ENCODE measurements at places on chromosomes 4 and X.
A peak's percentile ranks its signal among the peaks of the same experiment; 100 is the strongest.

DNA sequence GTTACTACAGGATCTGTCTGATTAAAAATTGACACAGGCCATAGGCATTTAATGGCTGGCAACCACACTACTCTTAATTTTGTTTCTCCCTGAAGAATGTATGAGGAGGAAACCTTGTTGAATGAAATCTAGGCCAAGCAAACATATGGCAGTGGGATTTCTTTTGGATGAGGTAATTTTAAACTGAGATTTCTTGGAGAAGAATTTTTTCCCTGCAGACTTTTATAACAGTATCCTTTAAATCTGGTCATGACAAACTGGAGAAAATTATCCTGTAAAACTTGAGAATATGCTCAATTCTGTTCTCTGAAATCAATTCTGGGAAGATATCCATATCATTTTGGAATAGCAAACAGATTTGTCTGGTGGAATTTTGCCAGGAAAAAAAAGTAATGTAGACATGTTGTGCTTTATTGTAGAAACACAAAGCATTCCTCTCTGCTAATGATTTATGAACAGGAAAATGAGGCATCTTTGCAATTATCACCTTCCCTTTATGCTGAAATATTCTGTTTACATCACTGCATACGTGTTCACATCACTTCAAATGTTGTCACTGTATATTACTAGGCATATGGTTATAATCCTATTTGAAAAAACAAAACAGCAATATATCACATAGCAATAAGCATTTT lies 108.3 kb upstream of the ARSJ start:
- DNase-seq, result no peak

- no peak for DNase-seq
Measured at GRCh38 chr4:84597450-84597849, 14.5 kb downstream of the CDS1 start.

DNA sequence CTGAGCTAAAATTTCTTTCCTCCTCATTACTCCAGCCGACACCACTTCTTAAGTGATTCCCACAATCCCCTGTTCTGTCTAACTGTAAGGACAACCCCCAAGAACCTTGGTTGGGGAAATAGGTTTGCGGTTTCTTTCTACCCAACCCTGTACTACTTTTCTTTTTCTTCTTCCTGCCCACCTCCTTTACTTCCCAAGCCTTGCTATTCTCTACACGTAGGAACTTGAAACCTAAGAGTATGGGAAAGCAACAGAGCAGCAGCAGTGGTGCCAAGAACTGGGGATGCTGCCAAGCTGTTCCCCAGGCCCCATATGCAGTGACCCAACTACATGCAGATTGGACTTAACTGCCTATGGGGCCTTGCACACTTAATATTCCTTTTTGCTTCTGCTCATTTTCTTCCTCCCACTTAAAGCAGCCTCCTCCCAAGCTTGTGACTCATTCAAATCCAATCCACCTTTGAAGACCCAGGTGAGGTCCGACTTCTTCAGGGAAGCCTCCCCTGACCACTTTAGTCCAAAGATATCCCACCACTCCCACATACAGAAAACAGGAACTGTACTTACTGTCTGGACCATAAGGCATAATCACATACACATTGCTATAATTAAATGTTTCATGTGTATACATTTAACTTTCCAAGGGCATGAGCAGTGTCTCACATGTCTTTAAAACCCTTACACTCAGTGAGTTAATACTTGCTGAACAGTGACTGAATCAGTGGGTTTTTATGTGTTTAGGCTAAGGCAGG lies 1.7 kb downstream of the FAM120C start:
- DNase-seq, result no peak

DNA sequence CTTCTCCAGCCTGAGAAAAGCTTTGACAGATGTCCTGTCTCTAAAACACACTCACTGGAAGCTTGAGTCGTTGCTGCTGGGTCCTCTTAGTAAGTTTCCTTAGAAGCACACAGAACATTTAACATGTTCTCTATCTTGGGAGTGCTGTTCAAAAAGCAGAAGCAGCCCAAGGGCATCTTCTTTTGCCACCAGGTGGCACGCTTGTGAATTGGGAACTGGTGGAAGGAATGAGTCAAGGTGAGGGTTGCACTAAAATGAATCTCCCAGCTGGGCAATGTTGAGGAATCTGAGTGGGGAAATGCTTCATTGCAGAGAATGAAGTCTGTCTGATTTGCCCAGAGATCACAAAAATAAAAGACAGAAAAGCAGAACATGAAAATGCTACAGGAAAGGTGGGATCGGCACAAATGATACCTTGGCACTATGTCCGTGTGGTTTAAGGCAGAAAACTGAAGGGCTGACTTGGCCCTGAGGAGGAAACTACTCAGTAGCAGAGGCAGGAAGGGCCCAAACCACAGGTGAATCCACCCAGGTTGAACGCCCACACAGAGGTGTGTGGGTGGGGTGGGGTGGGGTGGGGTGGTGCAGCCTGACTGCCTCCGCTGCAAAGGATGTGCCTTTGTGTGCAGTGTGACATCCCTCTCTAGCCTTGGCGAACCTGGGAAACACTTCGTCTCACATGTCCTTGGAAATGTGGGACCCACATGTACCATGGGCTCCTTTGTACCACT lies 26.0 kb downstream of the KIT start:
- peak; percentile 43 for DNase-seq

GRCh38 chr4:166777760-166778159 lies 456.5 kb downstream of the SPOCK3 start:
- no peak for DNase-seq

GRCh38 chrX:17740137-17741122 lies 3.1 kb downstream of the SCML1 start:
- DNase-seq, result no peak

DNA sequence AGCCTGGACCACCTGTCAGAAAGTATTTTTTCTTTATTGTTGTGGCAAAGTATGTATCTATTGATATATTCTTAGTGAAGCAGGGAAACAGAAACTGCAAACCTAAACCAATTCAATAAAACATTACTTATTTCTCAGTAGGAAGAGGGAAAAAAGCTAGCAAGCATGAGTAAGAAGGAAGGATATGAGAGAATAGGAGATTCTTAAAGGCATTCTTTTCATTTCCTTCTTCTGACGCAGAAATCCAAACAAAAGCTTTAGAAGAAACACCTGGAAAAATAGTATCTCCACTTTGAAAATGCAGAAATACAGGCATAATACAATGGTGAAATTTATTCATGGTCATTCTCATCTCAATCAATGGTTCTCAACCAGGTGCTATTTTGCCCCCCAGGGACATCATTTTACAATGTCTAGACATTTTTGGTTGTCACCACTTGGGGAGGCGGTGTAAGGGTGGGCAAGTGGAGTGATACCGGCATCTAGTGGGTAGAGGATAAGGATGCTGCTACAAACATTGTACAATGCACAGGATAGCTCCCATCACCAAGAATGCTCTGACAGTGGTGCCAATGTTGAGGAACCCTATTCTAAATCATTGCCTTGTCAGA lies 21.7 kb upstream of the ATXN3L start:
- DNase-seq, result no peak

- peak; percentile 34 for DNase-seq
Measured at GRCh38 chr4:83114576-83114975, at the start of gene PLAC8. Gene PLAC8 (minus strand): TSS chr4:83114729. CDS start chr4:83107921, 6,808 bp downstream.

- no peak for DNase-seq
Measured at GRCh38 chr4:114043116-114043515, 63.7 kb upstream of the ARSJ start.

DNA sequence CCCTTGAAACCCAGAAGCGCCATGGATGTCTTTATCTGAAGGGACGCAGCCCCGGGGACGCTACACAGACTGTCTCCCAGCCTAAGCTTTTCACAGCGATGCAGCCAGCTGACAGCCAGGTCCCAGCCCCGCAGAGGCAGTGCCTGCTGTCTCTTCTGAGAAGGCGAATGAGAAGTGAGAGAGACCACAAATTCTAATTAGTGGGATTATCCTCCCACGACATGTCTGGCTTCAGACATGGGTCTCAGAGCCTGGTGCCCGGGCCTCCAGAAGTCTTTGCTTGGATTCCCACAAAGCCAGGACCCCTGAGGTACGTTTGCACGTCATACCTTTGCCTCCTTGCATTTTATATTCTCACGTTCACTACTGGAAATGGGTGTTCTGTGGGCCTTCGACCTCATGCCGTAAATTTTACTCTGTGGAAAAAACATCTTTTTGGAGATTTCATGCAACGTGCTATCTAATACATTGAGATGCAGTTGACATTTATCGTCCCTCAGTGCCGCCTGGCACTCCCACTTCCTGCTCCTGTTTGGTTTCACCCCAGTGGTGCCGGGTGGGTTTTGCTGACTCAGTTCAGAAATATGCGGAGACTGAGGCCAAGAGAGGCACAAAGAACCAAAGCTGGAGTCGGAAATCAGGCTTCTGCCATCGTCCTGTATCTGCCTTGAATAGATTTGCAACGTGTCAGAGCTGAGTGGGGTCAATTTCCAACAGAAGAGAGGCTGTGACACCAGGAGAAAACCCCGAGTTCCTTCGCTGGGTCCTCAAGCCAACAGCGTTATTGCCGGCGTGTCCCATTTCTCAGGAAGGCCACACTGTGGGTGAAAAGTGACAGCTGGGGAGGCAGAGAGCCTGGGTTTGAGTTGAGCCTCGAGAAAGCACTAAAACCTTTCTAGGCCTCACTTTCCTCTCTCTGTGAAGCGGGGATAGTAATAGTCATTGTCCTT lies 114.4 kb downstream of the STK32B start:
- DNase-seq, result no peak

GRCh38 chr4:129218360-129218759 lies 122.4 kb downstream of the C4orf33 start:
- DNase-seq, result no peak

DNA sequence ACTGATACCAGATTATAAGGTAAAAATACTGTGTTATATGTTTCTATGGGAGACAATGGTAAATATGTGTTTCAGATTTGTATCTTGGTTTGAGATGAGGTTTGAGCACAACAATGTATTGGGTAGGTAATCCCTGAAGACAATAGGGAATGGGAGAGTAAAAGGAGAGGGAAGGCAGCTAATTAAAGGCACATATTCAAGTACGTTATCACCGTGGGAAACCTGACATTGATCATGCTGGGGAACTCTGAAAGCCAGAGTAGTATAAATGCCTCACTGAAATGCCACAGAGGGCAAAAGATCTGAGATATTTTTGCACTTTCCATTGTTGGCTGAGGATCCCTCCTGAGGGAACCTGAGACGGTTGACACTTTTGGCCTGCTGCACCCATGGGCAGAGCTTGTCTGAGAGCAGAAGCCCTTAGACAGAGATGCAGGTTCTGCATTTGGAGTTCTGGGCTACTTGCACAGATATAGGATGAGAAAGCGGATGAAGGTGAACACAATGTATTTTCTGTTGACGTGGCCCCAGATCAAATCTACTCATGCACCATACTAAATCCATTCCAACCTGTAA lies 506.7 kb downstream of the PCDH18 start:
- DNase-seq, result no peak

GRCh38 chr4:26330186-26330787 lies 9.5 kb downstream of the RBPJ start:
- peak; percentile 53 for DNase-seq

GRCh38 chr4:87521319-87521718 lies 7.9 kb downstream of the SPARCL1 start:
- no peak for DNase-seq

DNA sequence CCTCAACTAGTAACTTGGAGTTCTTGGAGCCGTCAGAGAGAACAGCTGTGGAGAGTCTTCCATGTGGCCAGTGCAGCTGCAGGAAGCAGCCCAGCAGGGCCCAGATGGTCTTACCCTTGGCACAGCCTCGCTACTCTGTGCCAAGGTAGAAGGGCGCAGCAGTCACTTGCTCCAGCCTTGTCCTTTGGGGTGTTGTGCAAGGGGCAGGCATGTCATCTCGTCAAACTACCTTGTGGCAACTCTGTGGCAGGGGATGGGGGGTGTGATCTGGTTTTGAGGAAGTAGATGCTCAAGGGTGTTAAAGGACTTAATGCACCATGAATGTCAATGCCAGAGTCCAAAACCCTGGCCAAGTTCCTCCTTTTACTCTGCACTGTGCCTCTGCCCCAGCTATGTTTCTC lies 34.2 kb upstream of the TBC1D14 start:
- DNase-seq, result no peak

- no peak for DNase-seq
Measured at GRCh38 chr4:94477227-94477626, 25.5 kb downstream of the PDLIM5 start.

DNA sequence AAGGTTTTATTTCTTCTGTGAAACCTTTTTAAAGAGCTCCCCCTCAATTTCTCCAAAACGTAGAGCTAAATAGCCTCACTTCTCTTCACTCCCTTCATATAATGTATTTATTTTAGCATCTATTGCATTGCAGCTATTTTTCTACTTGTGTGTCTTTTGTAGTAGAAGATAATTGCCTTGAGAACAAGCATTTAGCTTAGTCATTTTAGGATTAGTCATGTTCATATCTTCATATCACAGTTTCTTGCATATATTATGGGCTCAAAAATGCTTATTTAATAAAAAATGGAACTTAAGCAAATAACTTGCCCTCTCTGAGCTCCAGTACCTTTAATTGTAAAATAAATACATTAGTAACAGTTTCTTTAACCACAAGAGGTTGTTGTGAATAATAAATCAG lies 72.1 kb upstream of the SPANXC start:
- no peak for DNase-seq

DNA sequence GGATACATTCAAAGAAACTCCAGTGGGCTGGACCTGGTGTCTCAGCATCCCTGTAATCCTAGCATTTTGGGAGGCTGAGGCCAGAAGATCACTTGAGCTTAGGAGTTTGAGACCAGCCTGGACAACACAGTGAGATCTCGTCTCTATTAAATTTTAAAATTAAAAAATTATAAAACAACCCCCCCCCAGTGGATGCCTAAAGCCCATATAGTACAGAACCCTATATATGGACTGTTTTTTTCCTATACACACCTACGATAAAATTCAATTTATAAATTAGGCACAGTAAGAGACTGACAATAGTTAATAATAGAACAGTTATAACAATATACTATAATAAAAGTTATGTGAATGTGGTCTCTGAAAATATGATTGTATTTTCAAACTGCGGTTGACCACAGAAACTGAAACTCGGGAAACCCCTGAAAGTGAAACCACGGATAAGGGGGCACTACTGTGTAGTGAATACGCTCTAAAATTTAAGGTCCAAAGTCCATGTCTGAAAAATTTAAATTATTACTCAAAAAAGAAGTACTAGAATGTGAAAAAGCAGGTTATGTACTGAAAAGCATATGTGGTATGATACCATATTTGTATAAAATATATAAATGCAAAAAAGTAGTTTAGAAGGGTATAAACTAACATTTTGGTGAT lies 2.0 kb downstream of the SMIM14 start:
- DNase-seq, result no peak

- no peak for DNase-seq
Measured at GRCh38 chr4:53816561-53816960, 225.3 kb upstream of the LNX1 start.

- DNase-seq, result no peak
Measured at GRCh38 chr4:25524663-25525062, 131.0 kb upstream of the SLC34A2 start.

DNA sequence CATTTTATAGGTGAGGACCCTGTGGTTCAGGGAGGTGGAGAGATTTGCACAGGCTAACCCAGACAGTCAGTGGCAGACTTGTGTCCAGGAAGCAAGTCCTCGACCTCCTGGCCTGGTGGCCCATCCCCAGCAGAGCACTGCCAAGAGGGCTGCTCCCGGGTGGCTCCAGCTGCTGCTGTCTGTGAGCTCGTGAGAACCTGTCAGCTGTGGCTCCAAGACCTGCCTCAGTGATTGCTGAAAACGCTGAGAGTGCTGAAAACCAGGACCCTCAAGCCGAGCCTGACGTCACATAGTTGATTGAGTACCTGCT lies 74.2 kb downstream of the RTL9 start:
- no peak for DNase-seq

Data from GM10248 (cell line).